ENCODE measurements at places on chromosomes 16 and 17. TPM values are rescaled to one million over a fixed set of nuclear protein-coding genes. Genes with fewer than 3 reads are reported as not detected.

Gene SOCS1
- 0.22 TPM for total RNA-seq

Gene CDK5R1
- total RNA-seq = 1.3 TPM

Gene DYNLRB2
- 0.20 TPM for total RNA-seq

Gene TVP23C
- total RNA-seq = 19.4 TPM

Gene IGF2BP1
- total RNA-seq = 0.20 TPM

Gene ADAP2
- 0.87 TPM for total RNA-seq

Gene ABCC3
- total RNA-seq = 0.40 TPM

Gene TMEM88
- 7.1 TPM for total RNA-seq

Gene DHRS7C
- total RNA-seq = not detected

Gene KRTAP16-1
- not detected for total RNA-seq

Gene ZNF624
- 3.5 TPM for total RNA-seq

DNA sequence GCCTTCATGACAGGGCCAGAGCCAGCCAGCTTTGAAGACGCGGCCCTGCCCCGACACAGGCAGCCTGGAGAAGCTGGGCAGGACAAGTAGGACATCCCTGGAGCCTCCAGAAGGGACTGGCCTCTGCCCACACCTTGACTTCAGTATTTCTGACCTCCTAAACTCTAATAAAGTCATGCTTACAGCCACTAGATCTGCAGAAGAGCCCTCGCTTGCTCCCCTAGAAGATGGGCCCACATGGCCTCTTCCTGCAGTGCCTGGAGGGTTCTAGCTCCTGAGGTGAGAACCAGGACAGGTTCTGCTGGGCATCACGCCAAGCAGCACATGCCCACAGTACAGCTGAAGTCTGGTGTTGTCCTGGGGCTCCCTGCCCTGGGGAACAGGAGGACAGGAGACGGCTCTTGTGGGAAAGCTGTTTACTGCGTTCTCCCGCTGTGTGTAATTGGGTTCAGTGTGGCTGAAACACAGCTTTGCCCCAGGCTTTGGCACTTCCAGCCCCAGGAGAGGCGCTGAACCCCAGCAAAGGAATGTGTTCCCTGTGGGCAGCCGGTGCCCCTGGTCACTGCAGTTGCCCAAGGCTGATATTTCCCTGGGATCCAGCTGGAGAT, 2.6 kb downstream of the APRT start:
- no peak for DNase-seq

GRCh38 chr17:41907185-41907556, 11.6 kb downstream of the ACLY start:
- DNase-seq = no peak

GRCh38 chr16:947255-947921, 23.4 kb downstream of the LMF1 start:
- no peak for DNase-seq

DNA sequence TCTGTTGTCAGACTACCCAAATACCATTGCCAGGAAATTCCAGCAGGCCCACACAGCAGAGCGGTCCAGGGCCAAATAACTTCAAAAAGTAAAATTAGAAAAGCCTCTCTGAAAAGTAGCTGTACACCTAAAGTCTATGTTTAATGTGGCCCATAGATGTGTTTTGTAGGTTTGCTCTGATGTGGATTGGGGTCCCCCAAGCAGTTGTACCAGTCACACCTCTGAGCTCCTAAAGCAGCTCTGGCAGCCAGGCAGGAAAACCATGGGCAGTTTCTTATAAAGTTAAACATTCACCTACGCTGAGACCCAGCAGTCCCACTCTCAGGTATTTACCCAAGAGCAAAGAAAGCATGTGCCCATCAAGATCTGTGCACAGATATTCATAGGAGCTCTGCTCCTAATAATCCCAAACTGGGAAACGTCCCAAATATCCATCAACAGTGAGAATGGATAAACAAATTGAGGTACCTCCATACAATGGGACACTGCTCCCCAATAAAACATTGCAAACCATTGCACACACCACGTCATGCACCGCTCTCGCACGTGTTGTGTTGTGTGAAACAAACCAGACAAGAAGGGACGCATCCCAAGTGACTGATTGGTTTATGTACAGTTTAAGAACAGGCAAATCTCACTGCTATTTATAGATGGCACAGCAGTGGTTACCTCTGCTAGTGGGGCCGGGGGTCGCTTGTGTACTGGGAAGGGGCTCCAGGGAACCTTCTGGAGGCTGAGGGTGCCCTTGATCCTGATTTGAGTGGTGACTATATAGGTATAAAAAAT, 15.8 kb upstream of the PRM1 start:
- DNase-seq = no peak

- DNase-seq = no peak
Measured at GRCh38 chr16:30813821-30814189, 26.8 kb upstream of the ZNF629 start.

GRCh38 chr17:66829386-66829864, 5.5 kb upstream of the CACNG5 start:
- DNase-seq = peak; percentile 78

- no peak for DNase-seq
Measured at GRCh38 chr17:70624211-70624610, 454.9 kb downstream of the KCNJ2 start.

DNA sequence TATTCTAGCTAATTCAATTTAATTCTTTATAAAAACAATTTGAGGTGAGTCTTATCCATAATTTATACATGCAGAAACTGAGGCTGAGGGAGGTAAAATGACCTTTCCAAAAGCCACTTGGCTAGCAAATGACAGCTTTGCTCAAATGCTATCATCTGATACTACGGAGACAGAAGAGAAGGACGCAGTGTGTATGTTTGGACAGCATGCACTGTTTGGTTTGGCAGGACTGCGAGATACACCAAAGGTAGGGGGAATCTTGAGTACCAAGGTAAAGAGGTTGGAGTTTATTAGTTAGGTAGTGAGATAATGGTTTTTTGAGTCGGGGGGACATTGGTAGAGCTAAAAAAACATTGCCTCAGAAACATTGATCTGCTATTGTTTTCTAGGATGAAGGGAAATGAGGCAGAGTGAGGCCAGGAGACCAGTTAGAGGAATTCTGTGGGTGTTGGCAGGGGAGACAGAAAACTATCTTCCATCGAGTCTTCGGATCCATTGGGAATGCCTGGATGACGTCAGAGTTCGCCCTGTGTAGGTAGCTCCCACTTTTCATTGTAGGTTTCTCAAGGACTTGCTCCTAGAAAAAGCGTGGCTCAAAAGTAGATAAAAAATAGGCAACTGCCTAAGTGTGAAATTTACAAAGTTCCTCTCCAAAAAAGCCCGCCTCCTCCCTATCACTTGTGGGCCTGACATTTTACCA, 2.5 kb upstream of the HS3ST4 start:
- no peak for DNase-seq

DNA sequence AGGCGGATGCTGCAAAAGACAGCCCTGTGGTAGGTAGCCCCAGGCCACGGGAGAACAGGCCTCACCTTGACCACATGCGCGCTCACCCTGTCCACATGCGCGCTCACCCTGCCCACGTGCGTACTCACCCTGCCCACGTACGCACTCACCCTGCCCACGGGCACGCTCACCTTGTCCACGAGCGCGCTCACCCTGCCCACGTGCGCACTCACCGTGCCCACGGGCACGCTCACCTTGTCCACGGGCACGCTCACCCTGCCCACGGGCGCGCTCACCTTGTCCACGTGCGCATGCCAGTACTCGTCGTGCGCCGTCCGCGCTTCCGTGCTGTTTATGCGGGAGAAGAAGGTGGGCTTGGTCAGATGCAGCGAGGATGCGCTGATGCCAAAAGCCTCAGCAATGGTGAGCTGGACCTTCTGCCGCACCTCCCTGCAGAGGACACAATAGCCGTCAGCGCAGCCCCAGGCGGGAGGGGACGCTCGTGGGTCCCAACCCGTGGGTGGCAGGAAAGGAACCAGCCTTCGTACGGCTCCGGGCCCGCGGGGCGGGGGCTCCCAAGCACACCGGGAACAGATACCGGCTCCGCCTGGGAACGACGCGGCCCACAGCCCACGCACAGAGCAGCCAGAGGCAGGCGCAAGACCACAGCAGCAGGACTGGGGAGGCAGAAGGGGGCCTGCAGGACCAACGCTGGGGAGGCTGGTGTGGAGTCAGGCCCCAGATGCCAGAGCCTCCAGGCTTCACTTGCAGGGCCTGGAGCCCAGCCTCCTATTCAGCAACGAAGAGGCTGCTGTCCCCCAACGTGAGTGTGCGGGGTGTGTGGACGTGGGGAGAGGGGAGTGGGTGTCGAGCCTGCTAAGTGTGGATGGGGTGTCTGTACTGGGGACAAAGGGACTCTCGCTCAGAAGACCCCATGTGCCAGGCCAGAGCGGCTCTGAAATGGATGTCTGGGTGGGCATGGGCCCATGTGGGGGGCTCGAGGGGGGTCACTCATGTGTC, 14.2 kb upstream of the HEXD start:
- no peak for DNase-seq

GRCh38 chr17:68200689-68201417, 47.0 kb upstream of the AMZ2 start:
- peak; percentile 78 for DNase-seq

- DNase-seq = no peak
Measured at GRCh38 chr16:86384263-86384649, 126.1 kb upstream of the FOXF1 start.

GRCh38 chr16:81838794-81839193, 59.7 kb downstream of the PLCG2 start:
- DNase-seq = peak; percentile 36

GRCh38 chr16:31386157-31386984, 6.8 kb upstream of the ITGAD start:
- peak; percentile 15 for DNase-seq

GRCh38 chr16:65069065-65069464, 52.8 kb downstream of the CDH11 start:
- peak; percentile 9 for DNase-seq

DNA sequence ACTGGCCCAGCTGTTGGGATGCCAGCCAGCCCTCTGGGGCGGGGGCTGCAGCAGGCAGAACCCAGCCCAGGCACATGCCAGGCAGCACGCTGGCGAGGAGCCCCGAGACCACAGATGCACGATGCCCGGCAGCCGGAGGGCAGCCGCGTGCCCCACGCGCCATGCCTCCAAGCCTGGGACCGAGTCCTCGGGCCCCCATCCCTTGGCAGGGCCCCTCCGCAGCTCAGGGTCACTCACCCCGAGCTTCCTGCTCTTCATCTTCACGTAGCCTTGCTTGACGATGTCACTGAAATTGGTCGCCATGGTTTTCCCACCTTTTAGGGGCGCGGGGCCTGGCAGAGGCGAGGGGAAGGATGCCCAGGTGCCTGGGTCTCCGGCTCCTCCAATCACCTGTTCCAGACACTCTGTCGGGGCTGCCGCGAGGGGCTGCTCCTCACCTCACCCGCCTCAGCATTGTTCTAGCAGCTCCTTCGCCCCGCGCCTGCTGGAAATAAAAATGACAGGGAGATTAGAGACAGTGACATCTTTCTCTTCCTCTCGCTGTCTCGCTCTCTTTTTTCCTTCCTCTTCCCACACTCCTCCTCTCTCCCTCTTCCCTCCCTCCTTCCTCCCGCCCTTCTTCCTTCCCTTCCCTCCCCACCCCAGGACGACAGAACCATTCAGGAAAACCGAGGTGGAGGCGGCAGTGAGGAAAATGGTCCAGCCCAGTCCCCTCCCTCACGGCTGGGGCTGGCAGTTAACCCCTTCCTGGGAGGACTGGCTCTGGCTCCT, 6.9 kb downstream of the DOK4 start:
- DNase-seq = peak; percentile 28

DNA sequence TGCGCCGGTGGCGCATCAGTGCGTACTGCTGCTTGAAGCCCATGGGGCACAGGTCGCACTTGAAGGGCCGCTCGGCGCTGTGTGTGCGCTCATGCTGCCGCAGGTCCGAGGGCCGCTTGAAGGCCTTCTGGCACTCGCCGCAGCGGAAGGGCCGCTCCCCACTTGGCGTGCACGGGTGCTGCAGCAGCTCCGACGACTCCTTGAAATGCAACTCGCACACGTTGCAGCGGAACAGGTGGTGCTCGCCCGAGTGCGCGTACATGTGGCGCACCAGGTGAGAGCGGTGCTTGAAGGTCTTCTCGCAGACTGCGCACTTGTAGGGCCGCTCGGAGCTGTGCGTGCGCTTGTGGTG, 3.3 kb downstream of the ZNF319 start:
- no peak for DNase-seq

- peak; percentile 29 for DNase-seq
Measured at GRCh38 chr17:7435676-7436555, 681 bp downstream of the TMEM102 start.

GRCh38 chr16:66714654-66715307, 18.2 kb upstream of the CMTM4 start:
- DNase-seq = no peak
